ENCODE measurements at places on chromosomes 4 and X. TPM values are rescaled to one million over a fixed set of nuclear protein-coding genes. Genes with fewer than 3 reads are reported as not detected.

The S100G gene
- not detected for total RNA-seq

The GC gene
- not detected for total RNA-seq

The C4orf51 gene
- not detected for total RNA-seq

The L1CAM gene
- 0.30 TPM for total RNA-seq

The MAP3K15 gene
- total RNA-seq, result 2.1 TPM

The MAGEB1 gene
- total RNA-seq, result not detected

The SHROOM3 gene
- 10.0 TPM for total RNA-seq

The TBX22 gene
- not detected for total RNA-seq

The CTAG1A gene
- not detected for total RNA-seq

The UGT2A1 gene
- not detected for total RNA-seq

The SLITRK2 gene
- not detected for total RNA-seq

The STIM2 gene
- 15.7 TPM for total RNA-seq

The MFAP3L gene
- 0.13 TPM for total RNA-seq

The ZGRF1 gene
- total RNA-seq, result 3.3 TPM

The FAM9B gene
- total RNA-seq, result not detected

The SYTL4 gene
- total RNA-seq, result 0.17 TPM

The JCHAIN gene
- not detected for total RNA-seq

- no peak for DNase-seq
Observed at GRCh38 chrX:44975666-44976263, 102.8 kb downstream of the KDM6A start.

- DNase-seq, result no peak
Observed at GRCh38 chr4:93659629-93660028, 168.9 kb upstream of the ATOH1 start.

GRCh38 chrX:136714626-136715599 is 65.8 kb downstream of the ARHGEF6 start:
- no peak for DNase-seq

- no peak for DNase-seq
Observed at GRCh38 chrX:16187024-16187760, 19.9 kb downstream of the MAGEB17 start.

DNA sequence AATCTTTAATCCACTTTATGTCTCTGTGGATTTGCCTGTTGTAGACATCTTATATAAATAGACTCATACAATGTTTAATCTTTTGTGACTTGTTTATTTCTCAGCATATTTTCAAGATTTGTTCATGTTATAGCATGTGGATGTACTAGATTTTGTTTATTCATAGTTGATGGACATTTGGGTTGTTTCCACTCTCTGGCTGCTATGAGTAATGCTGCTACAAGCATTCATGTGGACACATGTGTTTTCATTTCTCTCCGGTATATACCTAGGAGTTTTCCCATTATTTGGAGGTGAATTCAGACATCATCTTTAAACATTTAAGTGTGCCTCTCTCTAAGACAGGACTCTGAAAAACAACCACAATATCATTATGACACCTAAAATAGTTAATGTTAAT is 2.3 kb downstream of the IKBKG start:
- DNase-seq, result no peak

GRCh38 chr4:121791481-121791880 is 9.6 kb upstream of the EXOSC9 start:
- DNase-seq, result no peak

DNA sequence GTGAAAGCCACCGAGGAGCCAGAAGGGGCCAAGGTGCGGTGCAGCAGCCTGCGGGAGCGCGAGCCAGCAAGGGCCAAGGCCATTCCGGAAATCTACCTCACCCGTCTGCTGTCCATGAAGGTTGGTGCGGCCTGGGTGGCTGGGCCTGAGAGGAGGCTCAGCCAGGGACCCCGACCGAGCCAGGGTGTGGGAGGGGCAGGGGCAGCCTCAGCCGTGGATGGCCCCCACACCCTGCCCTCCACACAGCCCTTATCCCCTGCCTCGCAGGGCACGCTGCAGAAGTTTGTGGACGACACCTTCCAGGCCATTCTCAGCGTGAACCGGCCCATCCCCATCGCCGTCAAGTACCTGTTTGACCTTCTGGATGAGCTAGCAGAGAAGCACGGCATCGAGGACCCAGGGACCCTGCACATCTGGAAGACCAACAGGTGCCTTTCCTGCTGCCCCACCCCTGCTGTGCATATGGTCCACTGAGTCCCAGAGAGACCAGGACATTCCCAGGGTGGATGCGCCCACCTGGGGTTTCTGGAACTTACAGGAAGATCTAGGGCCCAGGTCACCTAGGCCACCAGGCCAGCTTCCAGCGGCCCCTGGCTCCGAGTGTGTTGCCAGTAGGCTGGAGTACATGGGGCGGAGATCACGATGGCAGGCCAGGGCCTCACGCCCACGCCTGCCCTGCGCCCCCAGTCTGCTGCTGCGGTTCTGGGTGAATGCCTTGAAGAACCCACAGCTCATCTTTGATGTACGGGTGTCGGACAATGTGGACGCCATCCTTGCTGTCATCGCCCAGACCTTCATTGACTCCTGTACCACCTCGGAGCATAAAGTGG is 3.4 kb upstream of the SRPK3 start:
- DNase-seq, result no peak

DNA sequence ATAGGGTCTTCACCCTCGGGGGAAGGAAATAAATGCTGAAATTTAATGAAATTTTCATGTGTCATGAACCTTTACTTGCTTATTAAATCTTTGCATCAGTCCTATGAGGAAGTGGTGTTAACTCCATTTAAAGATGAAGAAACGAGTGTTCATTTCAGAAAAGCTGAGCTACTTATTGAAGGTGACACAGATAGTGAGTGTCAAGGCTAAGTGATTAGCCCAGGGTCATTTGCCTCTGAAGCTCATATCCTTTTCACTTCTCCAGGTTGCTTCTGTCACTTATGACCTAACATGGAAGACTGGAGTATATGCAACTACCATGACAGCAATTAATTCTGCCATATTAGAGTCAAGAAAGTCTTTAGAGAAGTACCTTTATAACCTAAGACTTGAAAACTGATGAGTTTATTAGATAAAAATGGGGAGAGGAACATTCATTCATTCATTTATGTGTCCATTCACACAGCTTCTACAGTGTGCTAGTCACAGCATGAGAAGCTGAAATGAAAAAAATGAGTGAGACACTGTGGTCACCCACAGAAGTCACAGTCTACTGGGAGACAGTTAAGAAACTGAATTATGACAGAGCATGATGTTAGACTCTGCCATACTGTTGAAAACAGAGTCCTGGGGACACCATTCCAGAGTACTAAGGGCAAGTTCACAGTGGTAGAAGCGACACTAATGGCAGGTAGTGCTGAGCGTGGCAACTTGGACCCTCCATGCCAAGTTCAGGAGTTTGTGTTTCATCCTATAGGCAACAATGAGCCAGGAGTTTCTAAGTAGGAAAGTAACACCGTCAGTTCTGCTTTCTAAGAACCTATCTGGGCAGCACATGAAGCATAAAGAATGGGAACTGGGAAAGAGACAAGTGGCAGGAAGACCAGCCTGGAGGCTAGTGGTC is 21.3 kb downstream of the ALPK1 start:
- no peak for DNase-seq

- no peak for DNase-seq
Observed at GRCh38 chr4:7807351-7807921, 132.2 kb downstream of the AFAP1 start.

GRCh38 chr4:121737846-121738554 is 27.0 kb downstream of the SMIM43 start:
- no peak for DNase-seq

DNA sequence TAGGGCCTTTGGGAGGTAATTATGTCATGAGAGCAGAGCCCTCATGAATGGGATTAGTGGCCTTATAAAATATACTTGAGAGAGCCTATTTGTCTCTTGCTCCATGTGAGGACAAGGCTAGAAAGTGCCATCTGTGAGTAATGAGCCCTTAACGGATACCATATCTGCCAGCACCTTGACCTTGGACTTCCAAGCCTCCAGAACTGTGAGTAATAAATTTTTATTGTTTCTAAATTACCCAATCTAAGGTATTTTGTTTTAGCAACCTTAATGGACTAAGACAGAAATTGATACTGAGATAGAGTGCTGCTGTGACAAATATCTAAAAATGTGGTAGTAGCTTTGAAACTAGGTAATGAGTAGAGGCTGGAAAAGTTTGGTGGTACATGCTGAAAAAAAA is 285.0 kb upstream of the DIPK2B start:
- no peak for DNase-seq

GRCh38 chr4:129682586-129682985 is 586.6 kb downstream of the C4orf33 start:
- DNase-seq, result no peak

DNA sequence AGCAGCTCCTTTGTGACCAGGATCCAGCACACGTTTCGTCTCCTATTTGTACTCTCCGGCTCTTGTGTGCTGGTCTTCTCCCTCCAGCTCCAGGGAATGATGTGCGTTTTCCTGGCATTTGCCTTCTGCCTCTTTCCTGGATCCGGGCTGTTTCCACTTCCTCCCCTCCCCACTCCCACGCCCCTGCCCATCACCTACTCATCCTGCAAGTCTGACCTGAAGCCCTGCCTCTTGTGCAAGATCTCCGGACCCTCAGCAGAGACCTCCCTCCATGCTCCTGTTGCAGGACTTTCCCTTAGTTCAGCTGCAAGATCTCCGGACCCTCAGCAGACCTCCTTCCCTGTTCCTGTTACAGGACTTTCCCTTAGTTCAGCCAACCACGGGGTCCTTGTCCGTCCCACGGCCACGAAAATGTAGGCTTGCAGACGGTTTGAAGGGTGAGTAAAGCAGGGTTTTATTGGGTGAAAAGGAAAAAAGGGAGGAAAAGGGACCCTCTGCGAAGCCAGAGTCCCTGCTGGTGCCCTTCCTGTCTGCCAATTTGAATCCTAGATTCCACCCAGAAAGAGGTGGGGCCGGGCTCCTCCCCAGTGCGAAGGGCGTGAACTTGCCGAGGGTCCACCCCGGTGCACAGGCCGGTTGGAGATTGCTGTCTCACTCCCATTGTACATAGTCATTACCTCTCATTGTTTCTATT is 74.4 kb upstream of the IRF2 start:
- DNase-seq, result peak; percentile 40

DNA sequence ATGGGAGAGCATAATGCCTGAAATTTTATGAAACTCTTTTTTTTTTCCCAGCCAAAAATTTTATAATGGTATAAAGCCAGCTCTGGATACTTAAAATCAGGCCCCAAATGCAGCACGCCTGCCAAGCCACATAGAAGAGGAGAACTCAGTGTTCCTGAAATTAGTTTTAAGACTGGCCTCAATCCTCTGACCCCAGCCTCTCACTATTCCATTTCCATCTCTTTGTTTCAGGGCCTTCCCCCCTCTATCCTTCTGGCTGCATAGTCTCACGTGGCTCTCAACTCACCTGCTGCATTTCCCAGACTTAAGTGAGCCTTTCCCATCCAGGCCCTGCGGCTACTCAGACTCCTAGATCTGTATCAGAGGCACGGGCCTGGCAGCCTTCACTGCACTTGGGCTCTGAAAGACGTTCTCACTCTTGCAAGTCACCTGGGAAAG is 5.2 kb upstream of the CBR4 start:
- no peak for DNase-seq

GRCh38 chrX:40273356-40274050 is 175.7 kb upstream of the BCOR start:
- no peak for DNase-seq

- no peak for DNase-seq
Observed at GRCh38 chr4:180925805-180926204, 1317.4 kb upstream of the TENM3 start.

DNA sequence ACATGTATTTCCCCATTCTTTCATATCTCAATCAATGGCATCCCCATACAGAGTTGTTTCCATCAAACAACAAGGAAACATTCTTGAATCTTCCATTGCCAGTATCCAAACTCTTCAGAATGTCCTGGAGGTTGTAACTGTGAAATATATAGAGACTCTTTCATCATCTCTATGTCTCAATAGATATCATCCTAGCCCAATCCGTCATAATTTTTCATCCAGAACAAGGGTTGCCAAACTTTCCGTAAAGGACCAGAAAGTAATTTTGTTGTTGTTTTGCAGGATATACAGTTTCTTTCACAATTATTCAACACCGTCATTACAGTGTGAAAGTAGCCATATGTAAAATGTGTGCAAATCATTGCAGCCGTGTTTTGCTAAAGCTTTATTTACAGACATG is 15.2 kb upstream of the CXCL6 start:
- no peak for DNase-seq

DNA sequence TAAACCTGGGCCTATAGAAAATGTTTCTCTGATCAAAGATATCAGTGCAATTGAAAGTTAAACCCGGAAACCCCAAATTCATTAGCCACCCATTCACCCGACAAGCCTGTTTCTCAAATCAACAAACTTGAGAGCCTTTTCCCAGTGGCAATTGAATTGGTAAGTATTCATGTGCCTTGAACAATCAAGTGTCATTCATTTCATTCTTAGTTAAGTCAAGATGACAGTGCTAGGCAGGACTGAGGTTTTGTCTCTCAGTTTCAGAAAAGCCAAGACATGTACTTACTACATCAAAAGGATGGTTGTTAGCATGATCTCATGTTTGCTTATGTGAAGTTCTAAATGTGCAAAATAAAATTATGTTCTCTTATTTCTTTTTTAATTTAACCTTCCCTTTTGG is 32.3 kb downstream of the CC2D2A start:
- DNase-seq, result no peak

DNA sequence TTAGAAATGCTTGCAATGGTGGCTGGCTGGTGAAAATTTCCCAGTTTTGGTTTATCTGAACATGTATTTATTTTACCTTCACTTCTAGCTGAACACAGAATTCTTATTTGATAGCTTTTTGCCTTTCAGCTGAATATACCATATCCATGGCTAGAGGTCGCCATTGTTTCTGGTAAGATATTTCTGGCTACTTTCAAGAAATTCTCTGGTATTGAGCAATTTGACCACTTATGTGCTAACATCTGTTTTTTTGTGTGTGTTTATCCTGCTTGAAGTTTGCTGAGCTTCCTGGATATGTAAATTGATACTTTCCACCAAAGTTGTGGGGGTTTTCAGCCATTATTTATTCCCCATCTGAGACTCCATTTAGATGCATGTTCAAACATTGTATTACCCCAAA is 75.4 kb downstream of the FBXW7 start:
- no peak for DNase-seq

DNA sequence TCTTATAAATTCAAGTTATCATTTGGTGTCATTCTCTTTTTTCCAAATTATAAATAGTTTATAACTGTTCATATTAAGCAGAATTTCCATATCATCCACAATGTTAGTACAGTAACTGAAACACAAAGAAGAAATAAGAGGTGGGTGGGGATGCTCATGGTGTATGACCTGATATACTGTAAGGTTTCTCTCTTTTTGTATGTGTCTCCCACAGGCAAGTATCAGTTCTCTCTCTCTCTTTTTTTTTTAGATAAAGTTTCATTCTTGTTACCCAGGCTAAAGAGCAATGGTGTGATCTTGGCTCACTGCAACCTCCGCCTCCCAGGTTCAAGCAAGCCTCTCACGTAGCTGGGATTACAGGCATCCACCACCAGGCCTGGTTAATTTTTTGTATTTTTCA is 43.7 kb upstream of the UGT2A3 start:
- no peak for DNase-seq

DNA sequence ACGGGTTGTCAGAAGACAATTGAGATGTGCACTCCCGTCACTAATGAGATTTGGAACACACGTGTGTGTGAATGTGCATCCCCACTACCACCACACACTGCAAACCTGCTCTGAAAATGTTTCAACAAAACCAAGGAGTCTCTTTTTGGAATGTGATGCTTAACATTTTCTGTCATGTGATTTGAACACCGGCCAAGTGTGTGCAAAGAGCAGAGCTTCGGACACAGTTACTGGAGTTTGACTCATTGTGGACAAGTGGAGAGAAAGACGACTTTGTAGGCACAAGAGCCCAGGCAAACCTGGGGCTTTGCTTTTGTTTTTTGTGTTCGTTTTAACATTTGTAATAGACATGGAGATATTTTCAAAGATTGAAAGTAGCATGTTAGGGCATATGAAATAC is 49.2 kb downstream of the CCKAR start:
- DNase-seq, result no peak

Data from MG63 (cell line).